ENCODE measurements at places on chromosomes 13 and 19. TPM values are rescaled to one million over a fixed set of nuclear protein-coding genes. Genes with fewer than 3 reads are reported as not detected.

- H3K27me3 ChIP-seq: no peaks in the 10 kb centered on the region
- H3K4me1 ChIP-seq: peaks cover 12% of the 10 kb centered on the region
- H3K4me3 ChIP-seq: no peak overlapping the region
- DNase-seq: no peak
Measured at GRCh38 chr13:113801289-113801961, 42.4 kb downstream of the TMEM255B start.

The USF2 gene
- polyA plus RNA-seq: 235 TPM

The UPF1 gene
- polyA plus RNA-seq: 57.5 TPM

GRCh38 chr19:38013913-38014580, 107.0 kb downstream of the SIPA1L3 start:
- no peak overlapping the region for H3K27ac ChIP-seq
- no peaks in the 10 kb centered on the region for H3K27me3 ChIP-seq

- no peaks in the 10 kb centered on the region for H3K4me1 ChIP-seq
- no peak for DNase-seq
- H3K4me3 ChIP-seq: no peak overlapping the region
Measured at GRCh38 chr19:31666126-31666525, 316.9 kb upstream of the TSHZ3 start.

GRCh38 chr13:80168089-80168850, 172.7 kb downstream of the SPRY2 start:
- H3K36me3 ChIP-seq: no peaks in the 10 kb centered on the region
- H3K27me3 ChIP-seq: no peaks in the 10 kb centered on the region
- H3K4me1 ChIP-seq: no peaks in the 10 kb centered on the region
- DNase-seq: no peak

DNA sequence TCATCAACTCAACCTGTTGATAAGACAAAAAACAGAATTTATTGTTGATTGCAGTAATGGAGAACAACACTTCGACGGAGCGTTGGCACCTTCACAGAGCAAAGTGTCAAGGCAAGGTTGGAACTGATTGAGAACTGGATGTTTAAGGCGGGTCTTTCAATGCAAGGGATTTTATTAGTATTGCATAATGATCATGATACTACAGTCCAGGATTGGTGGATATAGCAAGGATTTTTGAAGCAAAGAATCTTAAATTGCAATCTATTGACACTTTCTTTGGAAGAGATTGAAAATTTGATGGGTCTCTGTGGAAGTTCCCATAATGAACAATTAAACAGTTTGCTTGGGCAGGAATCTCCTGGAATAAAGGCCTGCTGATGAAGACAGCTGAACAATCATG, 632 bp upstream of the ZNF235 start:
- no peak for DNase-seq
- no peak overlapping the region for H3K27ac ChIP-seq
- H3K4me3 ChIP-seq: peak overlapping the region; percentile 90
- peaks cover 10% of the 10 kb centered on the region for H3K36me3 ChIP-seq
- peaks cover 3% of the 10 kb centered on the region for H3K4me1 ChIP-seq

DNA sequence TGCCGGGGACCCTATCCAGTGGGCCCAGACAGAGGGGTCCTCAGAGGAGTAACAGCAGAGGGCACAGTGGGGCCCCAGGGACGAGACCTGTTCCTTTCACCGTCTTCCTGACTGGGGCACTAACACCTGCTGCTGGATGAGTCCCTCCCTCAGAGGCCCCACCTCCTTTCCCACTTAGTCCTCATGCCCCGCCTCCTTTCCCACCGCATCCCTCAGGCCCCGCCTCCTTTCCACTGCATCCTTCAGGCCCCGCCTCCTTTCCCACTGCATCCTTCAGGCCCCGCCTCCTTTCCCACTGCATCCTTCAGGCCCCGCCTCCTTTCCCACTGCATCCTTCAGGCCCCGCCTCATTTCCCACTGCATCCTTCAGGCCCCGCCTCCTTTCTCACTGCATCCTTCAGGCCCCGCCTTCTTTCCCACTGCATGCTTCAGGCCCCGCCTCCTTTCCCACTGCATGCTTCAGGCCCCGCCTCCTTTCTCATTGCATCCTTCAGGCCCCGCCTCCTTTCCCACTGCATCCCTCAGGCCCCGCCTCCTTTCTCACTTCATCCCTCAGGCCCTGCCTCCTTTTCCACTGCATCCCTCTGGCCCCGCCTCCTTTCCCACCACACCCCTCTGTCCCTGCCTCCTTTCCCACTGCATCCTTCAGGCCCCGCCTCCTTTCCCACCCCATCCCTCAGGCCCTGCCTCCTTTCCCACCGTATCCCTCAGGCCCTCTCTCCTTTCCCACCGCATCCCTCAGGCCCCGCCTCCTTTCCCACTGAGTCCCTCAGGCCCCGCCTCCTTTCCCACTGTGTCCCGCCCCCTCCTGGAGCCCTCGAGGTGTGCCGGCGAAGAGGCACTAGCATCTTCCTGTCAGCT, 6.7 kb downstream of the SPPL2B start:
- no peak overlapping the region for H3K27ac ChIP-seq
- no peak for DNase-seq
- peaks cover 62% of the 10 kb centered on the region for H3K4me1 ChIP-seq
- no peak overlapping the region for H3K4me3 ChIP-seq

The LILRB5 gene
- 2.5 TPM for polyA plus RNA-seq

The ARHGEF1 gene
- polyA plus RNA-seq: 113 TPM

The KMT5C gene
- polyA plus RNA-seq: 39.2 TPM

The ZNF471 gene
- polyA plus RNA-seq: 19.5 TPM

The SPACA4 gene
- polyA plus RNA-seq: not detected

The COL4A1 gene
- 162 TPM for polyA plus RNA-seq

GRCh38 chr13:26112843-26113242, 61.0 kb upstream of the SHISA2 start:
- no peaks in the 10 kb centered on the region for H3K4me1 ChIP-seq
- no peaks in the 10 kb centered on the region for H3K36me3 ChIP-seq
- no peak overlapping the region for H3K27ac ChIP-seq
- no peaks in the 10 kb centered on the region for H3K27me3 ChIP-seq
- no peak for DNase-seq

GRCh38 chr13:113045251-113046127, 60.1 kb upstream of the F7 start:
- DNase-seq: no peak
- H3K4me1 ChIP-seq: peaks cover 49% of the 10 kb centered on the region
- H3K27me3 ChIP-seq: no peaks in the 10 kb centered on the region
- no peak overlapping the region for H3K27ac ChIP-seq
- H3K4me3 ChIP-seq: no peak overlapping the region

GRCh38 chr13:33328701-33329100, 43.1 kb upstream of the STARD13 start:
- no peak for DNase-seq
- H3K4me3 ChIP-seq: no peak overlapping the region
- H3K27ac ChIP-seq: peak overlapping the region; percentile 49

DNA sequence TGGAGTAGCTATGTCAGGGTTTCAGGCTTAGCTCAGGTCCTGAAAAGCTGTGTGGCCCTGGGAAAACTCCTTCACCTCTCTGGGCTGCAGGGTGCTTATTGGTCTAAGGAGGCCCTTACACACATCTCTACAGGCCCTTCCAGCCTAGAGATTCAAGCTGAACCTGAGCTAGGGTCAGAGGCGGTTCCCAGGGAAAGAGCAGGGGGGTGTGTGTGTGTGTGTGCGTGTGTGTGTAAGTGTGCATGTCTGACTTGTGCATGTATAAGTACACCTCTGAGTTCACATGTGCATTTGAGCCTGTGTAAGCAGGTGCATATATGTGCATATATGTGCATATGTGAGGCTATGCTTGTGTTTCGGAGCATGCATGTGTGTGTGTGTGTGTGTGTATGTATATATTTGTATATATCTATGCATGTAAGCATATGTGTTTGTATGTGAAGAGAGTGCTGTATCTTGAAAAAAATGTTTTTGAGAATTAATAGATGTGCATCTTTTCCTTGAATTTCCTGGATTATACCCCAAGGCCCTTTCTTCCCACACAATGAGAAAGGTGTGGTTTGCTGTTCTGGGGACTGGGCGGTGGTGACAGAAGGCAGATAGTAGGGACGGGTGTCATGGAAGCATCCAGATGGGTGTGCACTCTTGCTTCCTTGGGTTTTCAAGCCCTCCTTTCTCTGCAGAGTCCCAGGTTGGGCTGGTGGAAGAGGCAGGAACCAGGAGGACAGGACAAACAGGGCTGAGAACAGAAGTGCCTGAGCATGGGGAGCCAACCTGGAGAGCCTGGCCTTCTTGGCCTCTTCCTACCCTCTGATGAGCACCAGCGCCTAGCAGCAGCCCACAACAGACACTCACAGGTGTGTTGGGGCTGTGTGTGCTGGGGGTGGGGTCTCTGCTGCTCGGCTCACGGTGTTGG, 150.3 kb upstream of the TSHZ3 start:
- no peaks in the 10 kb centered on the region for H3K4me1 ChIP-seq
- H3K36me3 ChIP-seq: no peaks in the 10 kb centered on the region
- H3K27ac ChIP-seq: no peak overlapping the region
- no peaks in the 10 kb centered on the region for H3K27me3 ChIP-seq

GRCh38 chr19:48964205-48965039, 687 bp upstream of the FTL start:
- H3K4me1 ChIP-seq: peaks cover 36% of the 10 kb centered on the region
- no peak for DNase-seq
- H3K27ac ChIP-seq: peak overlapping the region; percentile 80
- no peaks in the 10 kb centered on the region for H3K27me3 ChIP-seq
- peaks cover 47% of the 10 kb centered on the region for H3K36me3 ChIP-seq

DNA sequence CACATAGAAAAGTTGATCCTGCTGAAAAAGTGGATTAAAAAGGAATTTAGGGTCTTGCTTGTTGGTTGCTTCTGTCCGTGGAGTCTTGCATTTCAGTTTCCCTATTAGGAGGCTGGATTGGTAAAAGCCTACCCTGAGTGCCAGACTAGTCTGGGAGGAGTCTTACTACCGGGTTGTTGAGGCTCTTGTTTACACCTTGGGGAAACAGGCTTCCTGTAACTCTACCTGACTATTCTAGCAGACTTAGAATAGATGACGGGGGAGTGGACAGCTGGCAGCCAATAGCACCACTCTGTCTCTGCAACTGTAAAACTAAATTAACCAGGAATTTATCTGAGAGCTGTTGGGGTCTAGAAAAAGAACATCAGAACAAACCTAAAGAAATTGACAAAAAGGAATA, 11.3 kb upstream of the MPHOSPH8 start:
- H3K4me1 ChIP-seq: no peaks in the 10 kb centered on the region
- no peak overlapping the region for H3K4me3 ChIP-seq
- DNase-seq: no peak

DNA sequence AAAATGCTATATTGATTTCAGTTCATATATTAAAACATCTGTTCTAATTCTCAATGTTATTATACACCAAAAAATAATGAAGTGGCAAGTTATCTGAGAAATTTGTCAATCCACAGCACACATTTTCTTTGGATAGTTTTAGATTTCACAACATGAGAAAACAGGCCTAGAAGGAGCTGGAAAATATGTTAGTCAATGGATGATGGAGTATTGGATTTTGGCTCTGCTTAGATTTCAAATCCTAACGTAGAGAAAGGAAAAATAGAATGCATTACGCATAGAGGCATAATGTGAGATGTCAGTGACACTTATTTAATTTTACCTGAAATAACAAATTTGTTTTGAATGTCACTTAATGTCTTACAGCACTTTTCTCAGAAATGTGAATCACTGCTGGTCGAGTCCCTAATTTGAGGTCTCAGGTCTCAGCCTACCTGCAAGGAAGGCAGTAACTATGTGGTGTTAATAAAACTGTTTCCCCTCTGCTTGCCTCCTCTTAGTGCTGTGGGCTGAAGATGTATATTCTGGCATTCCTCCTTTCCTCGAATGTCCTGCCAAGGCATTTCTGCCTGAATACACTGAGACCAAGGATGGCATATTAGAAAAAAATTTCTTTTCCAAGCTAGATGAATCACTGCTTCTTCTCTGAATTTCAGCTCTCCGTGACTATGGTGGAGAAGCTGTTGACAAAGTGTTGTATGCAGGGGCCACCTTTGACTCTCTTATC, 232.4 kb downstream of the POSTN start:
- peak; percentile 5 for DNase-seq
- no peaks in the 10 kb centered on the region for H3K4me1 ChIP-seq
- no peaks in the 10 kb centered on the region for H3K36me3 ChIP-seq

The PCSK4 gene
- polyA plus RNA-seq: 12.6 TPM

The GARIN5A gene
- polyA plus RNA-seq: 11.6 TPM

- H3K27me3 ChIP-seq: no peaks in the 10 kb centered on the region
- no peaks in the 10 kb centered on the region for H3K36me3 ChIP-seq
- no peak overlapping the region for H3K27ac ChIP-seq
Measured at GRCh38 chr13:21124852-21125251, 51.5 kb downstream of the SKA3 start.

DNA sequence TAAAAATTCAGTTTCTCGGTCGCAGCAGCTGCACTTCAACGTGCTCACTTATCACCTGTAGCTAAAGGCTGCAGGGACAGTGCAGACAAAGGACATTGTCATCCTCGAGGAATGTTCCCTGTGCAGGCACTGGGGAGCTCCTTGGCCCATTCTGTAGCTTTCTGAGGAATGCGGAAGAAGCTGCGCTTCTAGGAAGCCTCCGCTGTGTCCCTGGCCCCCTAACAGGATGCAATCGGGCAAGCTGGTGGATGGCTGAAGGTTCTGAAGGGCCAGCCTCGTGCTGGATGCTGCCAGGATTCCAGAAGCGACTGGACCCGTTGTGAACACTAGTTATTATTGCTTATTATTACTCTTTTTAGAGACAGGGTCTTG, 8.1 kb downstream of the ANO8 start:
- peaks cover 85% of the 10 kb centered on the region for H3K36me3 ChIP-seq
- H3K4me1 ChIP-seq: peaks cover 74% of the 10 kb centered on the region
- no peaks in the 10 kb centered on the region for H3K27me3 ChIP-seq
- H3K4me3 ChIP-seq: no peak overlapping the region
- H3K27ac ChIP-seq: peak overlapping the region; percentile 67
- DNase-seq: no peak

GRCh38 chr19:3387645-3388589, 21.5 kb downstream of the NFIC start:
- DNase-seq: no peak
- no peak overlapping the region for H3K4me3 ChIP-seq

The GGN gene
- polyA plus RNA-seq: 1.3 TPM

DNA sequence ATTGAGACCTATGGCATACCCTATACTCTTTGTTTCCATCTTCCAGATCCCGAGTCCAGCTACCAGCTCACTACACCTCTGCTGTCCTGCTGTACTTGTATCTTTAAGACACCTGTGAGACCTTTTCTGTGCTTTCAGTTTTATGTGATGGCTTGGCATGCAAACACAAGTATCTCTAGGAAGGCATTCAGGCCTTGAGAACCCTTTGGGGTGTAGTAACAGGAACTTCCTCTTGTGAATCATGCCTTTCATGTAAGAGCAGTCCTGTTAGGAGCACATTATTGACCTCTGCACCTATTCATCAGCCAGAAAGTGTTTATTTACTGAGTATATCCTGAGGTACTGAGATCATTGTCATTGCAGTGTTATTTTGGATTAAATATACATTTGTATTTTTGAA, 87.0 kb upstream of the HTR2A start:
- H3K4me1 ChIP-seq: no peaks in the 10 kb centered on the region
- no peaks in the 10 kb centered on the region for H3K27me3 ChIP-seq
- H3K27ac ChIP-seq: no peak overlapping the region
- H3K4me3 ChIP-seq: no peak overlapping the region
- DNase-seq: no peak

The VAV1 gene
- 6.0 TPM for polyA plus RNA-seq
